ENCODE measurements at places on chromosomes 4 and X.

DNA sequence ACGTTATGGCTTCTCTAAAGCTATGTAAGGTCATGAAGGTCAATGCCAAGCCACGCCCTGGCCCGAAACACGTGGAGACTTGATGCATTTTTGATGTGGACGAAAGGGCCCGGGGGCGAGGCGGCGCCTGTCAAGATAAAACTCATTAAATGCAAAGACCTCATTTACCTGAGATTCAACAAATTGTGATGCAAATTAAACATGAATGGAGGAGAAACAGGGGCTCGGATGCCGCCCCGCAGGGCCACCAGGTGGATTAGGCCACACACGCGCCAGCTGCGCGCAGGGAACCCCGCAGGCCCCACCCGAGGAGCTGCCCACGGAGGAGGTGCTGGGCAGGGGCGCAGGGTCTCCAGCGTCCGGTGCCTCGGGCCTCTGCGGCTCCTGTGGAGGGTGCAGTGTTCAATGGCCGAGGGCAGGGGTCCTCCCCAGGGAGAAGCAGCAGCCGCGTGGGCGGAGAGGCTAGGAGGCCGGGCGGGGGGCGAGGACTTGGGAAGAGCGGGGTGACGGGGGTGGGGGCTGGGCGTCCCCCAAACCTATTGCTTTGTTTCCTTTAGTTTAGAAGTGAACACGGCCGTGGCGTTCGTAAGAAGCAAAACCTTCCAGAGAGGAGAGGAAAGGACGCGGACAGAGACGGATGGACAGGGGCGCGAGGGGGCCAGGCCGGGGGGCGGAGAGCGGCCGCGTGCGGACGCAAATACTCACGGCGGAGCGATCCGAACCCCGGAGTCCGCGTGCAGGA lies 40.4 kb downstream of the CPLX1 start:
- DNase-seq = no peak

DNA sequence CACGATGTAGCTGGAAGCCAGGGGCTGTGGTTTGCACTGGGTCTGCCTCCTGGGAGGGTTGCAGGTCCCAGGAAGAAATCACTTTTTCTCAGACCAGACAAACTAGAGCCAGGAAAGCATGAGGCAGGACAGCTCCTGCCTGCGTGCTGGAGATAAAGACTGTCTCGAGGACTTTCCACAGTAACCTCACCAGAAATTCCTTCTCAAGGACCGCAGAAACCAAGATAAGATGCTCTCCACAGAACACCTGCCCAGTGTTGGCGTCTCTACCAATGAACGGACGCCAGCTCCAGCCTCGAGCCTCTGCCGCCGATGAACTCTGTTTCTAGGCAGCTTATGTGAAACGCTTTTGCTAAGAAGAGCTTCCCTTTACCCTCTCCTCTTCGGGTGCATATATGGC lies 76.9 kb upstream of the AFAP1 start:
- DNase-seq = peak; percentile 2

- DNase-seq = no peak
These were observed 609.2 kb downstream of the SPOCK3 start for GRCh38 chr4:166625018-166625637.

GRCh38 chr4:81743731-81744435 lies 272.2 kb upstream of the RASGEF1B start:
- DNase-seq = no peak

GRCh38 chr4:74111990-74112389 lies 13.0 kb upstream of the CXCL2 start:
- DNase-seq = no peak

DNA sequence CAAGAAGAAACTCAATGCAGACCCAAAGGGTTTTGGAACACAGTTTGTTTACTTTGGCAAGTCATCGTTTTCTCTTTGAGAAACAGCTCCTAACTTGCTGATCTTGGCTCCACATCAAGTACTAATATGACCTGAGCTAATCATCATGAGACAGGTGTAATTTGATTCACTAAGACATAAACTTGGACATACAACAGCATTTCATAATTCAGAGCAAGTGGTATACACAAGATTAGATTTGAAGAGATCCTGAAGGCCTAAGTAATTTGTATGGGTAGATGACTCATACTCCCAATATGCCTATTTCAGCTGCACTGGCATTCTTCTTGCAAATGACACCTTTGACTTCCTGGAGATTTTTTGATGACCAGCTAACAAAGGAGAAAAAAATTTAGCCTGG lies 1521.7 kb downstream of the RPA4 start:
- no peak for DNase-seq

GRCh38 chr4:128782076-128782715 lies 27.3 kb upstream of the JADE1 start:
- DNase-seq = peak; percentile 19

DNA sequence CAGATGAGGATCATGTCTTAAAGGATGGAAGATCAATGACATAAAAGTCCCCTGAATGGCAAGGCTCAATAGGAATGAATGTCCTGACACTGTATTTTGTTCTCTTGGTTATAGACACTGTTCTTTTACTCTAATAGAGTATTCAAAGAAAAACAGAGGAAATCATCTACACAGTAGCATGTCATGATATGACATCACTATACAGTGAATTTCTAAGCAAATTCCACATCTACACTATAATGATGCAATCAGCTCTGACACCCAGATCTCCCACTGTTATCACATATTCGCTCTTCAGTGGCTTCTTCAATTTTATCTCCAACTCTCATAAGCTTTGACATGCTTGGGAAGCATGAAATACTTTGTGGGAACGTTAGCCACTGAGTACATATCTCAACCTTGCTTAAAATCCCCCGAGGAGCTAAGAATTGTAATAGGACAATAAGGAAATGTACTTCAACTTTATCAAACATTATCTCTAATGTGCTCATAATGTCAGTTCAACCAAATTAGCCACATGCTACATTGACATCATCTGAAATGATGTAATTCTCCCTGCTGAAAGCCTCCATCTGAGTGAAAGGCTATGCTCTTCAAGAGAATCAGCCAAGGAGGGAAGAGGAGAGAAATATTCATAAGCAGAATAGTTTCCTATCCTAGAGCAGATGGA lies 139.6 kb upstream of the PTCHD1 start:
- no peak for DNase-seq

- peak; percentile 94 for DNase-seq
These were observed 147.9 kb downstream of the LRBA start for GRCh38 chr4:150867148-150867547.

- peak; percentile 69 for DNase-seq
These were observed 213.4 kb upstream of the LNX1 start for GRCh38 chr4:53804719-53805118.

DNA sequence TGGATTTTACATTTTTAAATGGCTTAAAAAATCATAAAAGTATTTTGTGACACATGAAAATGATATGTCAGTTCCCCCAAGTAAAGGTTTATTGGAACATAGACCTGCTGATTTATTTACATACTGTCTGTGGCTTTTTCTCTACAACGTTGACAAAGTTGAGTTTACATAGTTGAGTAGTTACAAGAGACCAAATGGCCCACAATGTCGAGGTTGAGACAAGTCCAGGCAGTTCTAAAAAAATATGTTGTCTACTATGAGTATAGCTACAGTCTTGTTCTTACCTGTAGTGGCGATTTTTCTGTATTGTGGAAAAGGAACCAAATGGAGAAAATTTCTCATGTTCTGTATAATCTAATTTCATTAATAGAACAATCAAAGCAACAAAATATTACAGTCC lies 163.2 kb downstream of the FRAS1 start:
- no peak for DNase-seq

DNA sequence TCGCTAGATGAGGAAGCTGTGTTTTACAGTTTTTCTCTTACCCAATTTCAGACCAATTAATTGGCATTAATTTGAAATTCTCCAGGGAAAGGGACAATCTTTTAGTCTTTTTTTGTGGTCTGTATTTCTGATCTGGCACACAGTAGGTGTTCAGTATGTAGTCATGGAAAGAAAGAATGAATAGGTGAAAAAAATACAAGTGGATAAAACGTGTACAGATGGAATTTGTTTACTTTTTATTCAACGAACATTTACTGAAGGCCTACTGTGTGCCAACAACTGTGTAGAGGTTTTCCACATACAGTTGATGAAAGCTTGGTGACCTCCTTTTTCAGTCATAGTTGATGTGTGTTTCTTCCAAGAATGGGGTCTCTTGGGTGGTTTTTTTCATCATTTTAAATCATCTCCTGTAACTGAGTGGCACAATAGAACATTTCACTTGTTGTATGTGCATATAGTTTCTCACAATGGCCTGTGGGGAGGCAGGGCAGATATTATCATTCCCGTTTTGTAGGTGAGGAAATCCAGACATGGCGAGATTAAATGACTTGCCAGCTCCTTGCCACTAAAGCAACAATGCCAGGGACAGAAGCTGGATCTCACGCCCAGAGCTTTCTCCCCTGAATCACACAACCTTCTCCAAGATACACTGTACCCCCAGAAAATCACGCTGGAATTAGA lies 102.4 kb downstream of the CEP135 start:
- DNase-seq = no peak

GRCh38 chr4:183633476-183634400 lies 25.2 kb downstream of the RWDD4 start:
- DNase-seq = no peak

- DNase-seq = no peak
These were observed 307.1 kb downstream of the TEX13A start for GRCh38 chrX:104913348-104913747.

- no peak for DNase-seq
These were observed 556.4 kb upstream of the CPEB2 start for GRCh38 chr4:14445882-14446281.

DNA sequence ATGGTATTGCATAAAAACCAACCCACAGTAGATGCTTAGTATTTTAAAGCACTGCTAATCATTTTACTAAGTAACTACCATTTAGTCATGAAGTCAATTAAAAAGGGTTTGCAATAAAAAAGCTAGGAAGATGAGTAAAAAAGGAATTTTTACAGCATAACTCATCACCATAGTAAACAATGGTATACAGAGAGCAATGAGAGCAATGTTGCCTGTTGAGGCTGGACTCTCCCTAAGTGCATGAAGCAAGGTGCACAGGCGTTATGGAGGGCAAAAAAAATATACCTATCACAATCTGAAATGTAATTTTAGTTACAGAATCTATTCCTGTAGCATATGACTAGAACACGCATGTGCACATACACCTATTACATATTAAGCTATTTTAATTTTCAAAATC lies 129.6 kb upstream of the BMP3 start:
- no peak for DNase-seq

Measured in common myeloid progenitor, CD34-positive (primary cell).